Activated CD4-positive, alpha-beta memory T cell treated with anti-CD3 and anti-CD28 coated beads, Interleukin-2, amount 10 ng/mL, durations not matched to agents 7 days and 5 days (primary cell): ENCODE measurements at places on chromosomes 12 and 14.

GRCh38 chr14:103070971-103071542 lies 13.0 kb upstream of the LBHD2 start:
- no peak overlapping the region for H3K4me3 ChIP-seq
- peaks cover 6% of the 10 kb centered on the region for H3K27me3 ChIP-seq
- no peak for DNase-seq

GRCh38 chr12:57483466-57483865 lies 3.8 kb upstream of the ARHGAP9 start:
- DNase-seq: no peak
- peaks cover 25% of the 10 kb centered on the region for H3K36me3 ChIP-seq
- H3K4me3 ChIP-seq: no peak overlapping the region
- no peak overlapping the region for H3K27ac ChIP-seq

- no peak overlapping the region for H3K27ac ChIP-seq
- H3K27me3 ChIP-seq: no peaks in the 10 kb centered on the region
- no peaks in the 10 kb centered on the region for H3K36me3 ChIP-seq
- no peak for DNase-seq
Measured at GRCh38 chr12:67477681-67478265, 170.8 kb upstream of the DYRK2 start.

- no peaks in the 10 kb centered on the region for H3K36me3 ChIP-seq
- H3K27ac ChIP-seq: no peak overlapping the region
- no peak for DNase-seq
- no peaks in the 10 kb centered on the region for H3K4me1 ChIP-seq
- no peak overlapping the region for H3K4me3 ChIP-seq
Measured at GRCh38 chr14:33710273-33710672, 240.6 kb downstream of the EGLN3 start.

GRCh38 chr14:69428289-69428998 lies 30.0 kb downstream of the SLC39A9 start:
- H3K36me3 ChIP-seq: peaks cover 46% of the 10 kb centered on the region
- peaks cover 7% of the 10 kb centered on the region for H3K4me1 ChIP-seq
- H3K27ac ChIP-seq: no peak overlapping the region
- no peak overlapping the region for H3K4me3 ChIP-seq

GRCh38 chr12:39144613-39145061 lies 239.2 kb upstream of the CPNE8 start:
- H3K27ac ChIP-seq: no peak overlapping the region
- peaks cover 8% of the 10 kb centered on the region for H3K27me3 ChIP-seq
- peaks cover 5% of the 10 kb centered on the region for H3K36me3 ChIP-seq
- no peak overlapping the region for H3K4me3 ChIP-seq
- DNase-seq: no peak

GRCh38 chr14:92589213-92589852 lies 75.8 kb downstream of the RIN3 start:
- no peak overlapping the region for H3K4me3 ChIP-seq
- no peak for DNase-seq
- H3K27me3 ChIP-seq: peaks cover 16% of the 10 kb centered on the region
- peaks cover 66% of the 10 kb centered on the region for H3K4me1 ChIP-seq
- H3K36me3 ChIP-seq: peaks cover 20% of the 10 kb centered on the region

DNA sequence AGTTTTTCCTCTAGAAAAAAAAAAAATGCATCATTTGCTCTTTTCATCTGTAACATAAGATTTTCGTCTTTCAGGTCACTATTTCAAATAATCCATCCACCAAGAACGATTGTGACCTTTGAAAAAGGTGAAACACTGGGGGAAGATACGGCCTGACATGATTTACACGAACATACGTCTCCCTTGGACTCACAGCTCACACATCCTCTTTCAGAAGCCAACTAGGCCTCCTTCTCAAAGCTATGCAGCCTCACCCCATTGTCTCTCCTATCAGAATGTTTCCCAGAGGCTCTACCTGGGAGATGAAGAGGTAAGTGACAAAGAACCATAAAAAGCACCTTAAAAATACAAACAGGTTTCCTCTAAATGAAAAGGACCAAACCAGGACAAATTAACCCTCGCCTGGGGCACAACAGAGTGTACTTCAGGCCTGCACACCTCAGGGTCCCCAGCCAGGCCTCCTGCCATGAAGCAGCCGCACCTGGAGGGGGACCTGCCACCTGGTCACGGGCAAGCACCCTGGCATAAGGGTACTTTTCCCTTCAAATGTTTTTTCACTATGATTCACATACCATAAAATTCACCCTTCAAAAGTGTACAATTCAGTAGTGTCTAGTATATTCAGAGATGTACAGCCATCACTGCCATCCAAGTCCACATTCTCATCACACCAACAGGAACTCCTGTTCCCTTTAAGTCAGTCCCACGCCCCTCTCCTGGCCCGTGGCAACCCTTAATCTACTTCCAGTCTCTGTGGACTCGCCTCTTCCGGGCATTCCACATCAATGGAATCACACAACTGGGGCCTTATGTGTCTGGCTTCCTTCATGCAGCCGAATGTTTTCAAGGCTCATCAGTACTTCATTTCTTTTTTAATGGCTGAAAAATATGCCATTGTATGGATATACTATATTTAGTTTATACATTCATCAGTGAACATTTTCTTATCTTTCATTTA lies 5.4 kb downstream of the SLC15A4 start:
- no peak for DNase-seq
- no peak overlapping the region for H3K4me3 ChIP-seq
- no peak overlapping the region for H3K27ac ChIP-seq

- peaks cover 8% of the 10 kb centered on the region for H3K27me3 ChIP-seq
- no peaks in the 10 kb centered on the region for H3K36me3 ChIP-seq
- no peak overlapping the region for H3K27ac ChIP-seq
- no peak for DNase-seq
Measured at GRCh38 chr14:95686935-95687334, 709 bp downstream of the TCL1B start.

DNA sequence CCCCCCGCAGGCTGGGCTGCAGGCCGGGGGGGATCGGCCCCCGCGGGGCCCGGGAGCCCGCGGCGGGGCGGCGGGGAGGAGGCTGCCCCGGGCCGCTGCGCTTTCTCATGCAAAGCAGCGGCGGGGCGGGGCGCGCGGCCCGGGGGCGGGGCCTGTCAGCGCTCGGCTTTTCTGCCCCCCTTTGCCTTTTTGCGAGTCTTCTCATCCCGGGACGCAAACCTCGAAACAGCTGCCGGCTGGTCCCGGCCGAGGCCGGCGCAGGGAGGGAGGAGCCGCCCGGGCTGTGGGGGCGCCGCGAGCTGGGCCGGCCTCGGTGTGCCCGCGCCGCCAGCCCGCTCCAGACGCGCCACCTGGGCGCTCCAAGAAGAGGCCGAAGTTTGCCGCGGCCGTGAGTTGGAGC lies at the start of gene FZD10:
FZD10 (plus strand) TSS at position 198 of the 400 bp plus-strand sequence. CDS start 479 bp downstream, outside the sequence.
- H3K4me3 ChIP-seq: no peak within 1 kb of the TSS
- no peak within 1 kb of the TSS for H3K27ac ChIP-seq
- DNase-seq: no peak

DNA sequence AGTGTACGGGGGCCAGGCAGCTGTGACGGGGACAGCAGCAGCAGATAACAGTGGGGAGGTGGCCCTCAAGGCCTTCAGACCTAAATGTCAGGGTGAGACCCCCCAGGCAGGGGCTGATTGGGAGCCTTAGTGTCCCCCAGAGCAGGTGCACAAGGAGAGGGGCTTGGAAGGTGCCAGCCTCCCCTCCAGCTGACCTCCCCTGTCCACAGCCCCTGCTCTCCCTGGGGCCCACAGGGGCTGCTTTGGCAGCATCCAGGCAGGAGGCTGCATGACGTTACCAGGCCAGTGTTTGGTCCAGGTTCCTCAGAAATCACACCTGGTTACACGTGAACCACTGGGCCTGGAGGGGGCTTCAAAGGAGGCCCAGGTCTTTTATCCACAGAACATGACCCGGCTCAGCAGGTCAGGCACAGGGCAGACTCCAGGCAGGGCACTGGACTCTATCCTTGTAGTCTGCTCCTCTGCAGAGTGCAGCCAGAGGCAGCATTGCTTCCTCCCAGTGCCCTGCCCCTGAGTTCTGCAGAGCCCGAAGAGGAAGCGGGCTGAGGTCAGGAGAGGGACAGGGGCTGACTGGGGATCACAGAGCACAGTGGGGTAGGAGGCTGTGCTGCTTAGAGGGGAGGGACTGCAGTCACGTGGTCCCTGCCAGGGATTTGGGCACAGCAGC lies 2.6 kb upstream of the TRMT61A start:
- no peak for DNase-seq
- peaks cover 34% of the 10 kb centered on the region for H3K4me1 ChIP-seq

DNA sequence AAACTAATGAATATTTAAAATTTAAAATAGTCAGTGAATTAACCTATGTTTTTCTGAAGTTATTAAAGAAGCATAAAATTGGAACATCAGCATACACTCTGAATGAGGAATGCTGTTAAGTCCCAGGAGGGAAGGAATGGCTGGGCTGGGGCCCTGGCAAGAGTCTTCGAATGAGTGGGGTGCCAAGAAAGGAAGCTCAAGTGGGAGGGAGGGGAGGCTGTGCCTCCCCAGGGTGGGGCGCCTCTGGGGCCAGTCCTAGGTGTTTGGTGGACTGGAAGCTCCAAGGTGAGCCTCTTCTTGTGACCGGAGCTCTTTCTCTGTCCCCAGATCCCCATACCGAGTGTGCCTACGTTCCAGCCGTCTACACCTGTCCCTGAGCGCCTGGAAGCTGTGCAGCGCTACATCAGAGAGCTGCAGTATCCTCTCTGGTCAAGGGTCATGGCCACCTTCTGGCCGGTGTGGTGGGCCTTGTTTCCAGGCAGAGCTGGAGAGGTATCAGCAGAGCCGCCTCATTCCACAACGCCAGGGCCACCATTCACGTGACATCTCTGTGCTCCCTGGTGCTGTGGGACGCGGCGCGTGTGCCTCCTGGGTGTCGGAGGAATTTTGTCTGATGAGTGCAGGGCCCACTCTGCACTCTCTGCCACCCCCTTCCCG lies 8.5 kb downstream of the VASH1 start:
- H3K27ac ChIP-seq: no peak overlapping the region
- no peak overlapping the region for H3K4me3 ChIP-seq
- DNase-seq: peak; percentile 12
- H3K36me3 ChIP-seq: no peaks in the 10 kb centered on the region
- H3K27me3 ChIP-seq: peaks cover 6% of the 10 kb centered on the region

GRCh38 chr12:101297661-101298060 lies 17.8 kb downstream of the UTP20 start:
- H3K36me3 ChIP-seq: peaks cover 31% of the 10 kb centered on the region
- no peak overlapping the region for H3K4me3 ChIP-seq
- no peak overlapping the region for H3K27ac ChIP-seq
- no peaks in the 10 kb centered on the region for H3K27me3 ChIP-seq
- no peak for DNase-seq

- H3K4me3 ChIP-seq: no peak overlapping the region
- no peak overlapping the region for H3K27ac ChIP-seq
- no peaks in the 10 kb centered on the region for H3K36me3 ChIP-seq
- no peaks in the 10 kb centered on the region for H3K27me3 ChIP-seq
- no peaks in the 10 kb centered on the region for H3K4me1 ChIP-seq
- no peak for DNase-seq
Measured at GRCh38 chr12:90836689-90837088, 118.3 kb downstream of the CCER1 start.

DNA sequence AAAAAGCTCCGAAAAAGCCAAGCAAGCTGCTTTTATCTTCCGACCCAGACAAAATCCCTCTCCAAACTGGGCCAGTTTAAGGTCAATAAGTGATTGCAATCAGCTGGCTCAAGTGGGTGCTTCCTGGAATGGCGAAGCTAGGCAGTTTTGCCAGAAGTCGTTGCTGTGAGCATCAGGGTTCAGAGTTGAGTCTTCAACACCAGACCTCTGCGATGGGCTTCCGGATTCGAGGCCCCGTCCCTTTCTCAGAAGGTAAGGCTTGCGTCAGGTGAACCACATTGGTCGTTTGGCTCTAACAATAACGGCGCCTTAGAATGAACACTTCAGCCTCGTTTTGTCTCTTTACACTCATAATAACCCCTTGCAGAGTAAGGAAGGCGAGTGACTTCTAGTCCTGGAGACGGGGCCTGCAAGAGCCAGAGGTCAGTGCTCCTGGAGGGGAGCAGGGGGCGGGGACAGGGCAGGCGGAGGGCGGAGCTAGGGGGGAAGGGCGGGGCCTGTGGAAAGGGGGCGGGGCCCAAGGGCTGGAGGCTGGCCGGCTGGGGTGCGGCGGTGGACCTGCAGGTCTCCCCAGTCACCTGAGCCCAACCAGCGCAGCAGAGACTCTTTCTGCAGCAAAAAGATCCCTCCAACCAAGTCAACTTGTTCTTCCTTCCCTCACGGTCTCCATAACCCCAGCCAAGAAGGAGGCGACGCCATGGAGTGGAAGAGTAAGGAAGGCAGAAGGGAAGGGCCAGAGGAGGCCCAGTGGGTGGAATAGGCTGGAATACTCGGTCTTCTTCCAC lies 34.0 kb upstream of the NFYB start:
- no peak overlapping the region for H3K4me3 ChIP-seq
- peaks cover 6% of the 10 kb centered on the region for H3K27me3 ChIP-seq
- no peak overlapping the region for H3K27ac ChIP-seq
- H3K4me1 ChIP-seq: peaks cover 2% of the 10 kb centered on the region
- no peaks in the 10 kb centered on the region for H3K36me3 ChIP-seq

- no peaks in the 10 kb centered on the region for H3K27me3 ChIP-seq
- H3K4me1 ChIP-seq: no peaks in the 10 kb centered on the region
- no peaks in the 10 kb centered on the region for H3K36me3 ChIP-seq
- no peak for DNase-seq
- no peak overlapping the region for H3K27ac ChIP-seq
Measured at GRCh38 chr12:105759149-105759548, 379.6 kb downstream of the NUAK1 start.
